ENCODE measurements at places on chromosomes 1 and 21. TPM values are rescaled to one million over a fixed set of nuclear protein-coding genes. Genes with fewer than 3 reads are reported as not detected.

The LCE1C gene
- not detected for total RNA-seq

The NPR1 gene
- 0.25 TPM for total RNA-seq

The KCNQ4 gene
- total RNA-seq: not detected

The CDA gene
- 5.9 TPM for total RNA-seq

GRCh38 chr1:245298781-245299180 is 144.0 kb downstream of the KIF26B start:
- DNase-seq: peak; percentile 91

DNA sequence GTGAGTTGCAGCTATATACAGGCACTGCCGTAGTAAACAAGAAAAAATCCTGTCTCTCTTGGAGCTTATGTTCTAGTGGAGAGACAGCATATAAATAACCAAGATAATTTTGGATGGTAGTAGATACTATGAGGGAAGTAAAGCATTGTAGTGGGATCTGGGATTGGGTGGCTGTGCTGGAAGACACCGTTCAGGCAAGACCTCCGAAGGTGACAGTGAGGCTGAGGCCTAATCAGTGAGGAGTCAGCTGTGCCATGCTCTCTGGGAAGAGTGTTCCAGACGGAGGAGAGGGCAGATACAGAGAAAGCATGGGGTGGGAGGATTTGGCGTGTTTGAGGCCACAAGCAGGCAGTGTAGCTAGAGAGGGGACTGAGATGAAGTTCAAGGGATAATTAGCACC is 6.0 kb downstream of the TMEM222 start:
- DNase-seq: no peak

DNA sequence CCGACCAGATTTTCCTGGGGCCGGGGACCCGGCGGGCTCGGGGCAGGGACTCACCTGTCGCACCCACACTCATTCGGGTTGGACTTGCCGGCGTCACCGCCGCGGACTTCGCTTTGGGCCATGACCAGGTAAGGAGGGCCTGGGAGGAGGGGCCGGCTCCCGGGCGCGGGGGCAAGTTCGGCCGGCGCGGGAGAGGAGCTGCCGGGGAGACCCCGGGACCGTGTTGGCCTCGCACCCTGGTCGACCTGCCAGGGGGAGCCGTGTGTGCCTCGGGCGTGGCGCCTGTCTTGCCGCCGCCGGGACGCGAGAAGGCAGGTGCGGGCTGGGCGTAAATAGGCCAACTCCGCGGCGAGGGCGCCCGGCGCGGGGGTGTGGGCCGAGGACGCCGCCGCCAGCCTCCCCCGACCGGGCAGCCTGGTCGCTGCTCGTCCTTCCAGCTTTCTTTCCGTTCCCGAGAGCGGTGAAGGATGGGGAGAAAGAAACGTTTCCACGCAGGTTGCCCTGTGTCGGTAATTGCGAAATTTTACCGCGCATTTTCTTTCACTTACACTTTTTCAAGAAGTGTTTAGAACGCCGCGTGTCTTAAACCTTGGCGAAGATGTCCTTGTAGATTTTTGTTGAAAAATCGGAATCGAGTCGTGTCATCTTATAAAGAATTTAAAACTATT is 558 bp downstream of the USP1 start:
- peak; percentile 54 for DNase-seq

- DNase-seq: peak; percentile 82
These were observed 63.4 kb upstream of the COA6 start for GRCh38 chr1:234309598-234310459.

- no peak for DNase-seq
These were observed 21.0 kb upstream of the EPS8L3 start for GRCh38 chr1:109784551-109785252.

GRCh38 chr1:184664042-184664660 is 90.5 kb downstream of the EDEM3 start:
- DNase-seq: peak; percentile 84

DNA sequence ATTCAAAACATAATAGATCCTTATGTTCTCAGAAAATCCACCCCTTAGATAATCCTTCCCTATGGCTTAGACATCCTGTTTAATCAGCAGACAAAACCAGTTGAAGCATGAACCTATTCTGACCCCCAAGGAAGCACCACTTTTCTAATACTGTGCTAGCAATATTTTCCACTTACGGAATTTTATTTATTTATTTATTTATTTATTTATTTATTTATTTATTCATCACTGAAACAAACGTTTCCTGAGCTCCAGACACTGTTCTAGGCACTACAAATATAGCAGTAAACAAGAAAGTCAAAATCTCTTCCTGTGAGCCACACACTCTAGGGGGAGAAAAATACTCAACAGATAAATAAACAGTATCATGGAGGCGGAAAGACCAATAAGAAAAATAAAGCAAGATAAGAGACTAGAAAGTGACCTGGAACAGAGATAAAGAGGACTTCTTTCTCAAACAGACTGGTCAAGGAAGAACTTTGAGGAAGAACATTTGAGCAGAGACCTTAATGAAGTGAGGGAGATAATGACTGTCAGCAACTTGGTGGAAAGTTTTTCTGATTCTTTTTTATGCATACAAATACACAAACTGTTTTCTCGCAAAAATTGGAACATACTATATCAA is 145.5 kb upstream of the POGK start:
- DNase-seq: no peak

DNA sequence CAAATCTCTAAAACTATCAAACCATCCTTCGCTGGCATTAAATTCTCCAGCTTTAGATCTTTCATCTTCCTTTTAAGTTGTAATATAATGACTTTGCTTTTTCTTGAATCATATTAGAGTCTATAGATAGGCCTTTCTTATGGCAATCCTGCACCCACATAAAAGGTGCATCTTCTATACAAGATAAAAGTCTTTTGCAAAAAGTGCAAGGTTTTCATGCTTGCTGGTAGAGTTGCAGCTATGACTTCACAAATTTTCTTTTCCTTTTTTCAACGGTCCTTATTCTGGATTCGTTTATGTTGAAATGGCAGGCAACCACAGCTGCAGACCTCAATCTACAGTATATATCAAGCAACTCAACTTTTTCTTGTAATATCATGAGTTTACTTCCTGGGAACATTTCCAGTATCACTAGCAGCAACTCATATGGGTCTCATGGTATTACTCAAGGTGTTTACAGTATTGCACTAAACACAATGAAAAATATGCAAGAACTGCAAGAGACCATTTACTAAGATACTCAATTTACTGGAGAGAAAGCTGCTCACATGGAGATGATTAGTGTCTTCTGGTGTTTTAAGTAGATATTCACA is 22.1 kb downstream of the OMA1 start:
- peak; percentile 35 for DNase-seq

GRCh38 chr1:92323473-92324453 is 24.9 kb downstream of the RPAP2 start:
- DNase-seq: no peak

DNA sequence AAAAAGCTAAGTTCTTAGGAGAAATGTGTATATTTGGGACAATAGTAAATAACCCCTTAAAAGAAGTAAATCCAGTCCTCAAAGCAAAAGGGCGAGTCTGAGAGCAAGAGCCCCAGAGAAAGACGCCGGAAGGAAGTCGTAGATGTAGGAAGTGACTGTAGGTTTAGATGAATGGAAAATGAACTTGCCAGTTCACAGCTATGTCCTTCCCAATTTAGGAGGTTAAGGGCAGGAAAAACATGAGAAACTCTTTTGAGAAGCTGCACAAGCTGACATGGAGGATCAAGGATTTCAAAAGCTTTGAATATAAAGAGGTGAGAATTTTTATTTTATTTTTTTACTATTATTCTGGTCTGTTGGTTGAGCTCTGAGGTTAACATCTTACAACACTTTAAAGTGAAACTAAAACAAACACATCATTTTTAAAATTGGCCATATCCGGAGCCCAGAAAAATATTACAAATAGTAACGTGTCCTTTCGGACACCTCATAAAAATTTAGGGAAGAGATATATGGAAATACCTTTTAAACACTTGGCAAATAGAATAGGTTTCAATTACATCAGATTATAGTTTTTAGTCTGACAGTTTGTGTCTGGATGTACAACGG is 1178.6 kb downstream of the MRPL39 start:
- no peak for DNase-seq

- DNase-seq: no peak
These were observed 510.3 kb downstream of the NPHP4 start for GRCh38 chr1:5481889-5482288.

Data from GM23248 (cell line).